ENCODE measurements at places on chromosomes 7 and 10.

DNA sequence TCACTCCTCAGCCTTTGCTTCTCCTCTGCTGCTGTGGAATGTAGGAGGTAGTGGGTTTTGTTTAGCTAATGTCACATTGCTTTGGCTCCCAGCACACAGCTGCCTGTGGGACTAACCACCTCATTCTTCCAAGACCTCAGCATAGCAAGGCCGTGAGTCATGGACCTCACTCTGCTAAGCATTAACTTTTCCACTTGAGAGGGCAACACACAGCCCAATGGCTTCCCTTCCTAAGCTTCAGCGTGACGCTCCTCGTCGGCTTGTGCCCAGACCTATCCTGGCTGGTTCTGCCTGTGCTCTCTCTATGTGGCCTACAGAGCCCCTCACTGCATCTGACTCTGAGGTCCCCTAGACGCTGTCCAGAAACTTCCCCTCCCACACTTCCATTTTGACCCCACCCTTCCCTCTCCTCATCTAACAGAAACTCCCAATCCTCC lies 23.3 kb downstream of the MYOF start:
- peak; percentile 93 for DNase-seq

GRCh38 chr10:50540069-50540825 lies 83.5 kb downstream of the SGMS1 start:
- no peak for DNase-seq

GRCh38 chr7:156628562-156628961 lies 12.0 kb upstream of the RNF32 start:
- no peak for DNase-seq

DNA sequence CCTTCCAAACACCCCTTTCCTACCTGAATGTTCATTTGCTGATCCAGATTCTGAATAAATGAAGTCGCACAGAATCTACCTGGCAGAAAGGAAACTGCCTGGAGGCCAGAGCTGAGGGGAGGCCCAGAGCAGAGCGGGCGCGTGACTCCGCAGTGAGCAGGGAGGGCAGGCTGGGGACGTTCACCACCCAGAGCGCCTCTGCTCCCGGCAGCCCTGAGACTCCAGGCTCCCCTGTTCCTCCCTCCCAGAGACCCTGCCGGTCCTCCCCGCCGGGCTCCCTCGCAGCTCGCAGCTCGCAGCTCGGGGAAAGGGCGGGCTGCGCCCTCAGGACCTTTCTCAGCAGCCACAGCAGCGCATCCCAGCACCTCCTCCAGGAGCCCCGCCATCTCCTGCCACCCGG lies 176.7 kb upstream of the ZNF32 start:
- no peak for DNase-seq

- DNase-seq, result peak; percentile 29
These were observed 94.1 kb downstream of the PRKAG2 start for GRCh38 chr7:151782598-151783448.

- no peak for DNase-seq
These were observed 91.1 kb upstream of the ARHGAP21 start for GRCh38 chr10:24814568-24815313.

DNA sequence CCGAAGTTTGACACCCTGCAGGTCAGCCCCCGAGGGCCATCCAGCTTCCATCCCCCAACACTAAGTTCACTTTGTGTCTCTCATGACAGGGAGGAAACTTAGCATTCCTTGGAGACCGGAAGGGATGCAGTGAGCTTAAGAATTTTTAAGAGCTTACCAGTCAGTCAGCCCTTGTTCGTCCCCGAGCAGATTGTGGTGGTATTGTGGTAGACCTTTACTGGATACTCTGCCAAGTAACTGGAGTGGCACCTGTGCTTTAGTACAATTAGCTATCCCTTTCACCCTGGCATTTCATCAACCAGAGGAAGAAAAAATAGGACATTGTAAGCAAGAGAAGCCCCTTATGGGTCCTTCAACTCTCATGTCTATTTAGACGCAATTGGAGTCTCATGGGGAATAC lies 74.8 kb downstream of the NSUN6 start:
- DNase-seq, result no peak

DNA sequence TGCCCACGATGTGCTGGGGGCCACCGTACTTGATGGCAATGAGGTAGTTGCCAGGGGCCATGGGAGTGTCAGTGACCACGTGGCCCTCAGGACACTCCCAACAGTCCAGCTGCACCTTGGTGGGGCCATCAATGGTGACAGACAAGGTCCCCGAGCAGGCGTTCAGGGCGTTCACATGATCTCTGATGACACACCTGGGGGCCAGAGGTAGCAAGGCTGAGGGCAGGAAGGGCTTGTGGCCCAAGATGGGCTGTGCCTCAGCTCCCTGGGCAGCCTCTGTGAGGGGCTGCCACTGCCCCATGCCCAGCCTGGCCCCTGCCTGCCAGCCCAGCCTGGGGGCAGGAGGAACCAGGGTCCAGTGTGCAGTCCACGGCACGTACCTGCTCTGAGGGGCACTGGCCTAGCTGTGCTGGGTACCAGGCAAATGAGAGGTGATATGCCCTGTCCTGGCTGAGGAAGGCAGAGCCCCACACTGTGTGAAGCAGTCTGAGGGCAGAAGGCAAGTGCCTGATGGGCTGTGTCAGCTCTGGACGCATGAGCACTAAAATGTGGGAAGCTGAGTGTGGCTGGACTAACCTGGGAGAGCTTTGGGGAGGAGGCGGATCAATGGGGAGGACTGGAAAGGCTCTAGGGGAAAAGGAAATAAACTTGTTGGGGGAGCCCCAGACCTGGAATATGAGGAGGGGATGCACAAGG lies 3.5 kb upstream of the KCP start:
- DNase-seq, result no peak

- no peak for DNase-seq
These were observed 333.3 kb downstream of the PRPF18 start for GRCh38 chr10:13920031-13920430.
